Activated naive CD4-positive, alpha-beta T cell treated with anti-CD3 and anti-CD28 coated beads, Interleukin-2, amount 50 U/mL, for 16 hours (primary cell): ENCODE measurements at places on chromosomes 13 and 19.

GRCh38 chr19:3159565-3159964 is 19.0 kb upstream of the S1PR4 start:
- no peak for DNase-seq

DNA sequence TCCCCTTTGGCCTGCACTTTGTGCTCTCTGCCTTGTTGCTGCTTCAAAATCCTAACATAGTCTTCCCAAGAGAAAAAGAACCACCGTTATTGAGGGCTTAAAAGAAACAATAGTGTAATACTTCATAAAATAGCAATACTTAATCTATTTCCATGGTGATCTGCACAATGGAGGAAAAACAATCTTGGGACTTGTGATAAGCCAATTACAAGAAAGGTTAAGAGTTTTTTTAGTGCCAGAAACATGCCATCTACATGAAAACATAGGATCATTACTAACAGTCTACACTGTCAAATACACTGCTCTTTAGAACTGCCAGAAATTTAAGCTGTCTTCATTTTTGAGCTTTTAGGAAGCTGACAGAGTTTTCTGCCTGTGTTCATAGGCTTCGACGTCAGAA is 54.1 kb upstream of the MAB21L1 start:
- DNase-seq, result no peak

DNA sequence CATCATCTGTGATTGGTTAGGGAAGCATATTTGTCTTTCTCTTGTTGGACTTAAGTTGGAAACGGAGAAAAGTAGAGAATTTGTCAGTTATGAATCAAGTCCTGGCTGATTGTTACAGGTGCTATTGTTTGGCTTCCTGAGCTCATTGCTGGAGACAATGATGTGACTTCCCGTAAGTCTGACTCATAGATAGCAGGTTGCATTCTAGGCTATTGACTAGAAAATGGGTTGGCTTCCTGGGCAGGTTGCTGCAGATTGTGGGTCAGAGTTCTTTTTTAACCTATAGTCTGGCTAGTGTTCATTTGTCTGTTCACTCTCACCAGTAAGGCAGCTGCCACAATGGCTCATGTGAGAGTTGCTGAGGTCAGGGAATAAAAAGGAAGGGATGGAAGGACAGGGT is 101.5 kb downstream of the CCNA1 start:
- no peak for DNase-seq

DNA sequence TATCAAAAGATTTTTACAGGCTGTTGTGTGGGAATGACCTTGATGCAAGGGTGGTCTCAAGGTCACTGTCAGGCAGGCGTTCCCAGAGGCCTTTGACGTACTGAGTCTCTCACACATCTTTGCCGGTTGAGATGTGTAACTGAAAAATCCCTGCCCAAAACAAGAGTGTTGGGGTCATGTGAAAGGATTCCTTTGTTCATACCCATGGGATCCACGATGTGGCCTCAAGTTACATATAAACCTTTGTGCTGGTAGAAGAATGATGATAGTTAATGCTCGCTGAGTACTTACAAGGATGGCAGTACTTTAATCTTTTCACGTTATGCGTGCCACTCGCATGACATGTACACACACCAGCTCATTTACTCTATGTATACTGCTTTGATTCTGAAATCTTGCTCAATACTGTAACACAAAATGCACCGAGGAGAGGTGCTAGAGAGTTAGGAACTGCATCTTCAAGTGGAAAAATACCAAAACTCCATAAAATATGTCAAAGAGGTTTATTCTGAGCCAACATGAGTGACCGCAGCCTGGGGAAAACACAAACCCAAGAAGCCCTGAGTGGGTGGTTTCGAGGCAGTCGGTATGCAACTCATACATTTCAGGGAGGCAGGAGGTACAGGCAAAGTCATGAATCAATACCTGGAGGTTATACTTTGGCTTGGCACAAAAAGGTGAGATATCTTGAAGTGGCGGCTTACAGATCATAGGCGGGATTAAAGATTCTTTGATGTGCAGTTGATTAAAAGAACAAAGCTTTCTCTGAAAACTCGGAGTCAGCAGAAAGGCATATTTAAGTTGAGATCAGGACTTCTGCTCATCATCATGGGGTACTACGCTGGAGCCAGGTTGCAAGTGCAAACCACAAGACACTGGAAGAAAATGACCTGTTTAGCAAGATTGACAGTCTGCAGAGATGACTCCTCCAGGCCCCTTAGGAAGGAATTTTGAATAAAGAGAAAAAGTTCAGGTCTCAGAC is 87.4 kb upstream of the ARHGEF7 start:
- no peak for DNase-seq

DNA sequence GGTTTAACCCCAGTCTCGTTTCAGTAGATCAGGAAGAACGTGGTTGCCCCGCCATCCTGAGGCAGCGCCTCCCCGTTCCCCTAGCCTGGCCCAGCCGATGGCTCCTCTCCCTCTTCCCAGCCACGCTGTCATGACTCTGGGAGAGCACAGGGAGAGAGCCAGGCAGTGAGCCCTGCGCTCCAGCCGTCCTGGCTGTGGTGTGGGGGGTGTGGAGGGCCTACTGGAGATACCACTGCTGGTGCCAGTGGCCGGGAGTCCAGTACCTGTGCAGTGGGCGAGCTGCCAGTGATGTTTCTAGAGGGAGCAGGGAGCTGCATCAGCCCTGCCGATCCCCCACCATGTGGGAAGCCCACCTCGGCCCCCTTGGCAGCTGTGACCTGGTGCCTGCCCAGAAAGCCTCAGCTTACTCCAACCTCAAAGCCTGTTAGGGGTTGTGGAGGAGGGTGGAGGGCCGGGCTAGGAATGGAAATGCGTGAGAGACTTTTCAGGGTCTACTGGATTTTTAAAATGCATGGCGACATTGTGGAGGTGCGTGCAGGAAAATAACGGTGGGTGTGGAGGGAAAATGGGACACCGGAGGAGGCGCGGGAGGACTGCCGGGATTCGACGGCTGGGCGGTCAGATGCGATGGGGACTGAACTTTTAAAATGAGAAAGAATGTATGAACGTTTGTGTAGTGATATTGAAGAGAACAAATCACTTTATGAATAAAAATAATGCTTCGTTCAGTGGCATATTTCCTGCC is 4.9 kb downstream of the TEX29 start:
- DNase-seq, result no peak

DNA sequence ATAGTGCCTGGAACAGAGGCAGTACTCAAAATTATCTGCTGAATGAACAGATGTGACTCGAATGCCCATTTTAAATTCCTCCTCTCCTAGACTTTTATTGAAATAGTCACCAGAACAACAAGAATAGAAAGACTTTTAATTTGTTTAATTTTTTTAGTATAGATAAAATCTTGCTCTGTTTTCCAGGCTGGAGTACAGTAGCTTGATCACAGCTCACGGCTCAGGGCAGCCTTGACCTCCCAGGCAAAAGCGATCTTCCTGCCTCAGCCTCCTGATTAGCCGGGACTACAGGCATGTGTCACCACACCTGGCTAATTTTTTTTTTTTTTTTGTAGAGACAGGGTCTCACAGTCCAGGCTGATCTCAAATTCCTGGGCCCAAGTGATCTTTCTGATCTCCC is 120.9 kb upstream of the FREM2 start:
- no peak for DNase-seq

DNA sequence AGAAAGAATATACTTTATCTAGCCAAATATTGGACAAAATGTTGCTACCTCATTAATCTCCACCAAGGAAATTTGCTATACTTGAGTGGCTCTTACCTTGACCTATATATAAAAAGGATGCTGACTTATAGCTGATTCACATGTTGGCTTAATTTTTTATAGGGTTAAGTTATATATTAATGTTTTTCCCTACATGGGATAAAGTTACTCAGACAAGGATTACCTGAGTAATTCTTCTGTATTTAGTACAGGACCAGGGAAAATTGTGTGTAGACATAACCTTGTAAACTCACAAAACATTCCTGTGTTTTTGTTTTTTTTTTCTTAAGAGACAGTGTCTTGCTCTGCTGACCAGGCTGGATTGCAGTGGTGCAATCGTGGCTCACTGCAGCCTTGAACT is 30.6 kb upstream of the SOHLH2 start:
- DNase-seq, result no peak

GRCh38 chr19:3544742-3545668 is 6.0 kb downstream of the TEKTIP1 start:
- peak; percentile 77 for DNase-seq

DNA sequence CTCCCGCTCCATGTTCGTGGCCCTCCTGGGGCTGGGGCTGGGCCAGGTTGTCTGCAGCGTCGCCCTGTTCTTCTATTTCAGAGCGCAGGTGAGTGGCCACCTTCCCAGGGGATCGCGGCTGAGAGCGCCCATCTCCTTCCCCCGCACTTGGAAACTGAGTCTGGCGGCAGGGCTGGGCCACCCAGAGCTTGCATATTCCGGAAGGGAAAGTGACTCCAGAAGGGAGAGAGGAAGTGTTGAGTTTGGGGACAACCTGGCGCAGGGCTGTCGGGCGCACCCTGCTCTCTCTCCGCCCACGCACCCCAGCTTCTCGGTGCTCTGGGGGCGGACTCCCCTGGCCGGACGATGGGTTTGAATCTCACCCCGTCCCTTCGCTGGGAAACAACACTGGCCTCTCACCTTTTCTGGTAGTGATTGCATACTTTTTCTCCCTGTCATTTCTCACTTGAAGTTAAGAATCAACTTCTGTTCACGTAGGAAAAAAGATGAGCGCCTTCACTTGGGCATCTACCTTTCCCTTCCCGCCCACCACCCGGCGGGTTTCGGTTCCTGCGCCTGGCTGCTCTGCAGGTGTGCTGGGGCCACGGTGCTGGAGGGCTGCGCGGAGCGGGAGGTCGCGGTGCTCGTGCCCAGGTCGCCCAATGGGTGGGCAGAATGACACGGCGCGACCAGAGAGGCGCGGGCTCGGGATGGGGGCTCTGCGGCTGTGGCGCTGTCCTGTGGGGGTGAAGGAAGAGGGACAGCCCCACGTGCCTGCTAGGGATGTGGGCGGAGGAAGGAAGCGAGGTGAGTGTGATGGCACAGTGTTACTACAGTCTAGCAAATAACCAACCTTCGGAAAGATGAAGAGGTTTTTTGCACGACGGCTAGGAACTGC is 721 bp downstream of the TNFSF11 start:
- peak; percentile 66 for DNase-seq

DNA sequence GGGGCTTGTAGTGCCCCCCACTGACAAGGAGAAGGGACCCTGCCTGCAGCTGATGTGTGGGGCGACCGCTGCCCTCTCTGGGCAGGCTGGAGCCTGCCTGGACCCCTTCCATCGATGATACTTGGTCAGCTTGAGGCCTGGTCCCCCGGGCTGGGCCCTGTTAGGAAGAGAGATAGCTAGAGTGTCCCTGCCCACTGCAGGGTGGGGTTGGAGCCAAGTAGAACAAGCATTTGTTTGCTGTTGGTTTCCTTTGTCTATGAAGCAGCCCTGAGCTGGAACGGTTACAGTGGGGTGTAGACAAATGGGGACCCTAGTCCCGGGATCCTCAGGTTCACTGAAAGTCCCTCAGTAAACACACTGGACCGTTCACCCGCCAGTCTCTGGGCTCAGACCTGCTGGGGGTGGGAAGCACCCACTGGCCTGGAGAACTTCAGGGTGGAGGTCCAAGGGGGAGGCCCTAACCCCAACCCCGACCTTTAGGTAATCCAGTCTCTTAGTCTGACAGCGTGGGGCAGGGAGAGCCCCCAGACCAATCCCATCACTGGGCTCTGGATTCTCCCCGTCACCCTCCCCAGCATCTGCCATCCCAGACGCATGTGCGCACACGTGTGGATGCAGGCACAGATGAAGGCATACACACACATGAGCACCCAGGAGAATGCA is 204.8 kb upstream of the ZNF536 start:
- no peak for DNase-seq

DNA sequence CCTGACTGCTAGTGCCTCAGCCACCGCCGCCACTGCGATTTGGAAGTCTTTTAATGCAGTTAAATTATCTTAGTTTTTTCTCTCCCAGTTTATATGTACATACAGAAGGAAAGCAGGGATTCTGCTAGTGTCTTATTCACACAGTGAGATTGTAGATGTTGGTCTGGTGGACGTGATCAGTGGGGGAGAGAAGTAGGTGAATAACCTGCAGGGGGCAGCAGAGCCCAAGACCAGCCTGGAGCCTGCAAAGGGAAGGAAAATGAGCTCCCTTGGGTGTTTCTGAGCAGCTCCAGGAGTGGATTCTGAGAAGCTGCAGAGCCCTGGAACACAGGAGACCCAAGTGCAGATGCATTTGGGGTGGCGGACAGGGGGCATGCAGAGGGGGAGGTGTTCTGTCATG is 26.3 kb downstream of the ZNF844 start:
- DNase-seq, result peak; percentile 67

GRCh38 chr13:20411638-20412342 is 113.9 kb downstream of the CRYL1 start:
- DNase-seq, result no peak

GRCh38 chr19:51006406-51006805 is 5.0 kb upstream of the KLK8 start:
- no peak for DNase-seq

DNA sequence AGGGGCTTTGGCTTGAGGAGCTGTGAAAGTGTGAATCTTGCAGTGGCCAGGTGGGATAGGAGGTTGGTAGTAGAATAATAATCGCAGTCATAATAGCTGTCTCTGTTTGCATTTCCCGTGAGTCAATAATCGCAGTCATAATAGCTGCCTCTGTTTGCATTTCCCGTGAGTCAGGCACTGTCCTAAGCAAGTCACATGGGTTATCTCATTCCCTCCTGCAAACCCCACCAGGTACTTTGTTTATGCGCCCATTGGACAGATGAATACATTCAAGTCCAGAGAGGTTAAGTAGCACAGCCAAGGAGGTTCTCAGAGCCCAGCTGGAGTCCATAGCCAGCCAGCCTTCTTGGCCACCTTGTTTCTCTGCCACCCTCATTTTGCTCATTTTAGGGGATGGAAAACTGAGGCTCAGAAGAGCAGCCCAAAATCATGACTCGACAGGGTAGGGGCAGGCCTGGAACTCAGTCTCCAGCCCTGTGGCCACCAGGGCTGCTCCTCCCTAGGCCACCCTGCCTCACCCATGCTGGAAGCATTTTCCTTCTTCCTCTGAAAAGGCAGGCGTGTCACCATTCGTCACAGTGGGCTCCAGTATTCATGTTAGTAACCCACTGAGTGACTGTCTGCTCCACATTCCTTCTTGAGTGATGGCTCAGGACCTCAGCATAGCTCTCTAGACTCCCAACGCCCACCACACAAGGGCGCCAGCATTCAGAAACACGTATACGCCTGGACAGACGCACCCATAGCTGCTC is 206.2 kb downstream of the URI1 start:
- DNase-seq, result no peak

DNA sequence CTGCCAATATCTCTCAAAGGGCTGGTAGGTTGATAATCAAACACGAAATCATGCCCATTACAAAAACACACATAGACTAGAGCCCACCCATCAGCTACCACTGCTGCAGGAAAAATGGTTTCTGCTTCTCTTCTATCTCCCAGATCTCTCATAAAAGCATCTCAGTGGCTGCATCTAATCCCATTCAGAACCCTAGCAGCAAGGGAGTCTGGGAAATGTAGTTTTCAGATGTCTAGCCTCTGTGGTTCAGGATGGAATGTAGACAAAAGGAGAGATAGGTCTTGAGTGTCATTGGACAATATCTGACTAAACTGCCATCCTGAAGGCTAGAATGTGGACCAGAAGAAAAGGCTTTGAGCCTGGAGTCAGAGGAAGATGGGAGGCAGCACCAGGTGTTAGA is 32.1 kb downstream of the RDH8 start:
- DNase-seq, result no peak
